ENCODE measurements at places on chromosomes 3 and 15.
A peak's percentile ranks its signal among the peaks of the same experiment; 100 is the strongest.

DNA sequence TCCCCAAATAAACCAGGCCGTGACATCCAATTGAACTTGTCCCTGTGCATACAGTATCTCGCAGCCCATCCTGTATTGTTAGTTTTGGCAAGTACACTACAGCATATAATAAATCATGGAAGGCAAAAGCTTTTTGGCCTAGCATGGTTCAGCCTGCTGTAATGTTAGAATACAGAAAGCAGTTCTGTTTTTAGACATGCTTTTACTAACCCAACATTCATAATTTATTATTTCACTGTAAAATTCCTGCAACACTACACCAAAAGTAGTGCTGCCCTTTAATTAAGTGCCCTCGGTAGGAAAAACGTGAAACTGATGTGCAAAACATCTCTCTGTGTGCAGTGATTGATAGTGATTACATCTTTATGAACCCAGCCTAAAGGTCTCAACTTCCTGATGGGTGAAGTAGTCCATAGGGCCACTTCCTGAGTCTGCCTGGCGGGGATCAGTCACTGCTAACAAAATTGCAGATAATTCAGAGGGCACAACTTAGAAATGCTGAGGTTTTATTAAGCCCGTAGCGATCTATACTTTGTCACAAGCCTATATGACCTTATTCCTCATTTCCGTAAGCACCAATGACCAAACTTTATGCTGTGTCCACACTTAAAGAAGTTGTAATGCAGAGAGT, 227.8 kb downstream of the CDIN1 start:
- DNase-seq = no peak

DNA sequence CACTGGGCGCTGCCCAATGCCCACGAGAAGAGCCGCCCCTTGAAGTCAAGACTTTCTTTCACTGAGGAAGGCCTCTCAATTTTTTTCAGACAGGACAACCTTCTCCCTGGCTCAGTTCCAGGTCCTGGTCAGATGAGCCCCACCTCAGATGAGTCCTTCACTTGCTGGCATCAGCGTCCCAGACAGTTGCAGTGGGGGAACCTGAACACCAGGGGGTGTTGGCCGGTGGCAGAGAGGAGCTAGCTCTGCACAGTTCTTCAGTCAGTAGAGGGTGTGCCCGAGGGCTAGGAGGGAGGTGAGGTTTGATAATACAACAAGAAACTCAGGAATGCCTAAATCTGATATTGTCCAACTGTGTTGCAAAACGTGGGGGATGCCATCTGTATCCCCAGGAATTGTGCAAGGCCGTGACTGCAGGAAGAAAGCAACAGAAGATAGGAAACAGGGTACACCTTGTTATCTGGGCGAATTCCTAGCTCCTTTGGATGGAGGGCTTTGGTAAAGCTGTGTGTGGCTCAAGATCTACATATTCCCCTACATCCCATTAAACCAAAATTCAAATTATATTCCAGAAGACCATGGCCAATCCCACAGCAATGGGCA, 34.3 kb downstream of the CCR3 start:
- DNase-seq = no peak

GRCh38 chr3:81251096-81251495, 510.3 kb downstream of the GBE1 start:
- DNase-seq = no peak

DNA sequence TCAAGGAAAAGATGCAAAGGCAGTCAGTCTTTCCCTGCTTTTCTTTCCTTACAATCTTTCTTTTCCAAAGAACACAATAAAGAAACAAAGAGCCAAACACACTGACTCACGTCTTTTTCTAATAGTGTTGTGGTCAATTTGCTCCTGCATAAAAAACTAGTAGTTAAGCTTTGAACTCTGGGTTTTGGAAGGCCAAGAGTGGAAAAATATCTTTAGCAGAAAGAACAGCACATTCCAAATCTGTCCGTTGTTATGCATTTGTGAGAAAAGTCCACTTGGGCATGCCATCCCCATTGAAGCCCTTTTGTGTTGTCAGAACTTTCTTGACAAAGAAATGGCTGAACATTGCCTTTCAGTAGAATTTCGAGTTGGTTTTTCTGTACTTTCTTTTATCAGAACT, 18.2 kb downstream of the COL8A1 start:
- no peak for DNase-seq

GRCh38 chr3:13463618-13464400, 16.3 kb upstream of the HDAC11 start:
- DNase-seq = no peak

GRCh38 chr3:66904831-66905493, 93.1 kb upstream of the KBTBD8 start:
- no peak for DNase-seq

DNA sequence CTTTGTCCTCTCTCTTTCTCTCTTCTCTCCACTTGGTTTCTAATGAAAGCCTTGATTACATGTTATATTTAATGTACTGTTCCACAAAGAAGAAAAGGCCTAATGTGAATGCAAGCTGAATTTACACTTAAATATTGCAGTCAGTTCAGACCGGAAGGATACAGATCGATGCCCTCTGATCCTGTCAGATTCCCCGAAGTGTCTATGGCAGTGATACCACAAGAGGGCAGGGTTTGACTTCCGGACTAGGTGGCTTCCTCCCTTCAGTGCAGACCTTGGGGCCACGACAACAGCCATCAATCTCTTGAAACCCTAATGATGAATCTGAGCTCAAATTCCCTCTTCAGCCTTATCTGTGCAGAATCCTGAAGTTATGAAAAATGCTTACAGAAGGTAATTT, 29.5 kb downstream of the AGTR1 start:
- peak; percentile 76 for DNase-seq

GRCh38 chr3:127170814-127171213, 22.1 kb upstream of the PRR23E start:
- DNase-seq = peak; percentile 89

GRCh38 chr3:62376454-62376720, 3.0 kb upstream of the FEZF2 start:
- no peak for DNase-seq

DNA sequence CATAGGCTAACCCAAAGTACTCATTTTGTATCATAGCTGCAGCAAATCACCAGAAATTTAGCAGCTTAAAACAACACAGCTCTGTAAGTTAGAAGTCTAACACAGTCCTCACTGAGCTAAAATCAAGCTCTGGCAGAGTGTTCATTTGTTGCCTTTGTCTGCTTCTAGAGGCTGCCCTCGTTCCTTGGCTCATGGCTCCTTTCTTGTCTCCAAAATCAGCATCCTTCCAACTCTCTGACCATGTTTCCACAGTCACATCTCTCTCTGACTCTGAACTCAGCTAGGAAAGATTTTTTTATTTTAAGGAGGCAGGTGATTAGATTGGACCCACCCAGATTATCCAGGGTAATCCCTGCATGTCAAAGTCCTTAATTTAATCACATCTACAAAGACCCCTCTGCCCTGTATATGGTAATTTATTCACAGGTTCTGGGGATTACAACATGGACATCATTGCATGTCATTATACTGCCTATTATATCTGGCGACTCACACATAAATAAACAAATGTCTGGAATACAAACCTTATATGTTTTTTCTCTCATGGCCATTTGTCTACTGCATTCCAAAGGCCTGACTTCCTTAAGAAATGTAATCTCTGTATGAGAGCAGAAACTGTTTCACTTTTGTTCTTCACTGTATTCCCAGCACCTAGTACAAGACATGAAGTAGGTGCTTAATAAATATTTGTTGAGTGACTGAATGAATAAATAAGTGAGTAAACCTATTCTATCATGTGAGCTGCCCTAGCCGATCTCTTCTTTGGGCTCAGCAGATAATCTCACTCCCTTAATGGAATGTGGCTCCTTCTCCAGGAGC, 15.1 kb upstream of the UACA start:
- no peak for DNase-seq

- DNase-seq = no peak
Observed at GRCh38 chr3:69181592-69182211, 59.3 kb upstream of the LMOD3 start.

DNA sequence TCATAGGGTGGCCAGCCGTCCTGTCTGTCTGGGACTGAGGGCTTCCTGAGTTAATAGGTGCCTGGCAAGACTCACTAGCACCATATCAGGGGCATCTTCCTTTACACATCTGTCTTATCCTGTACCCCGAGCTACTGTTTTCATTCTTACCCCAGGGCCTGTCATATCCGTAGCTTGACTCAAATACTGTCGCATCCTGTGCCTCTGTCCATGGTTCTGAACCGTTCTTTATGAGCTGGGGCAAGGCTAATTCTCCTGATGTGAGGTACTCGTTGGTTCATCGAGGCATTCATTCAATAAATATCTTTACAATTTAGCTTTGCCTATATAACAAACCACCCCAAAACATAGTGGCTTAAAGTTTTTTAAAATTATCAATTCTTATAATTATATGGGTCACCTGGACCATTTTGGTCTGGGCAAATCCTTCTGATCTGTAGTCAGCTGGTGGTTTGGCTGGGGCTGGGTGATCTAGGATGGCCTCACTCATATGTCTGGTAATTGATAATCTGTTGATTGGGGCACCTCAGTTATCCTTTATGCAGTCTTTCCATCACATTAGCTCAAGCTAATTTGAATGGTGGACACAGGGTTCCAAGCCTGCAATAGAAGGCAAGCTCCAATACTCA, 121.2 kb downstream of the TLE3 start:
- DNase-seq = no peak
